SHP77 (cell line): ENCODE measurements at places on chromosomes 5 and 9.
A peak's percentile ranks its signal among the peaks of the same experiment; 100 is the strongest.

GRCh38 chr5:154520861-154521453 lies 42.9 kb upstream of the HAND1 start:
- DNase-seq: no peak

DNA sequence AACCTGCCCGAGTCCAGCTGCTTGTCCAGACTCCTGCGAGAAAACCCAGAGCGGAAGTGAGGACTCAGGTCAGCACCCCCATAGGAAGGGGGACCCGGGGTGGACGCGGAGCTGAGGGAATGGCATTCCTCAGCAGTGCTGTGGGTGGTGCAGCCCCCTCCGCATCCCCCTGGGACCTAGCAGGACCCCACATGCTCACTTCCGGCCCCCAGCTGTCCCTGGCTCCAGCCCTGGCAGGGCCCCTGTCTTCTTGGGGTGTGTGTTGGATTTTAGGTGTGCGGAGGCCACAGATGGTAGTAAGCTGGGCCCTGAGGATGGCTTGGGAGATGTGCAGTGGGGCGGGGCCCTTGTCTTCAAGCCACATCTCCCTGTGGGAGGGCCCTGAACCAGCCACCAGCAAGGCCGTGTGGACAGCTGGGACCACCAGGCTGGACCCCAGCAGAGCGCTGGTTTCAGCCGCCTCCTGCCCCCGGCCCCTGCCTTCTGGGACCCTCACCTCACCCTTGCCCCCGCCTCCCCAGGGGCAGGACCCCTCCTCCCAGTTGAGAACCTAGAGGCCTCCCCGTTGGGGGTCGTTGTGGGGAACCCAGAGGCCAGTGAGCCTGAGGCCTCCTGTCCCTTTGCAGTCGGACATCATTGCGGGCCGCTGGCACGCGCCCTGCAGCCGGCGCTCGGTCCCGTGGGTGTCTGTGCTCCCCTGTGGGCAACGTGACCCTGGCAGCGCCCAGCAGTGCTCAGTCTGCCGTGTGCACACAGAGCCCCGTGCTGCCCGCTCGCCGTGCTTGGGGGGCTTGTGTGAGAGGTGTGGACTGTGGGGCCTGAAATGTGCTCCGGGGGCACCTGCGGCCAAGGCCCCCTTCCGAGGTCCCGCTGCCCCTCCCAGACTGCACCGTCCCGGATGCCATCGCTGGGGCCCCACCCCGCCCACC lies 10.8 kb upstream of the SLC9A3 start:
- DNase-seq: no peak

- DNase-seq: no peak
Observed at GRCh38 chr9:131500377-131500776, 2.3 kb upstream of the POMT1 start.

- DNase-seq: no peak
Observed at GRCh38 chr9:26341545-26341944, 551.1 kb downstream of the CAAP1 start.

DNA sequence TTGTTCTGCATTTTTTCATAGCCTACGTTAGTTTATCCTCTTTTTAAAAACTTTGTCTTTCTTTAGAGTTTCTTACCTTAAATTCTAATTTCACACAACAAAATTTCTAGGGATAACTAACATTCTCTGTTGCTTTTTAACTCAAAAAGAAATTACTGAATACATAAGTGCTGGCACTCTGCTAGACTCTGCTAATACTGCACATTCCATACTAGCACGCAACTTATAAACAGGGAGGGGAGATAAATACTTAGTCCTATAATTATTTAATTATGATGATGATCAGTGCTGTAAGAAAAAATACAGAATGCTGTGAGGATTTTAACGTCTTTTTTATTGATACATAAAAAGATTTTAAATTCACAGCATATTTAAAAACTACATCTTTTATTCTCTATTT lies 25.1 kb downstream of the RNF145 start:
- no peak for DNase-seq

DNA sequence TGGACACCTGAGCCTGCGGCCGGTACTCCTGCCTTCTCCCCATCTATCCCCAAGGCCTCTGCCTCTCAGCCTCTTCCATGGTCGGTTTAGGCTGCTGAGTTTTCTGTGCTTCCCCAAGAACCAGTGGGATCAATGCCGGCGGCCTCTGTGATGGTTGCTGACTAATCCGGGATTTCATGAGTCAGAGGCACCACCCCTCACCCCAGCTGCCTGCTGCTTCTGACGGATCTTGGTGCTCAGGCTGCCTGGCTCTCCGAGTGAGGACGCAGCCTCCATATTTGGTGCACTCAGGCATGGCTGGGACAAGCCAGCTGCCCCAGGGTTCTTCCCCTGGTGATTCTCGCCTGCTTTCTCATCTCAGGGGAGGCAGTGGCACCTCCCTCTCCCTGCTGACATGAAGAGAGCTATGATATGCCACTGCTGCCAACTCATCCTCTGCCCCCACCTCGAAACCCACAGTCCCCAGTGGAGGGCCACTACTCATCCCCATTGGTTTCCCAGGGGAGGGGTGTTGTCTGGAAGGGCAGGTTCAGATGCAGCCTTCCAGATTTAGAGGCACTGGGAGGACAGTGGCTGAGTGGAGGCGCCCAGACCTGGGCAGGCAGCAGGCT lies 3.3 kb upstream of the MAN1B1 start:
- peak; percentile 3 for DNase-seq

- peak; percentile 65 for DNase-seq
Observed at GRCh38 chr5:36177715-36178523, 26.0 kb downstream of the SKP2 start.

DNA sequence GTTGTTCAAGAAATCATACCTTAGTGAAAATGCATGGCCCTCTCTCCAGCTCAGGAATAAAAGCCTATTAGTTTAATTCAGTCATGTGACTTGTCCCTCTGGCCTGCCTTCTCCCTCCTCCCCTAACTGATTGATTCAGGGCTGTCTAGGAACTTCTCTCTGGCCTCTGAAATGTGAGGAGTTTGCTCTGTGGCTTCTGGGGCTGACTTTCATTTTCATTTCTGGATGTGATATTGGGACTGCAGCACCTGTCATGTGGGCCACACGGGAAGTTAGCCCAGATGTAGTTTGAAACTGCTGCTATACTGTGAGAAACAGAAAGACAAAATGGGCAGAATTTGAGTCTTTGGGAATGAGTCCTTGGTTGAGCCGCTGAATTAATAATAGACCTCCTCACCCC lies 44.8 kb downstream of the PARP8 start:
- no peak for DNase-seq

GRCh38 chr5:67066815-67067214 lies 129.8 kb downstream of the CD180 start:
- no peak for DNase-seq

- DNase-seq: no peak
Observed at GRCh38 chr5:148381906-148382305, 1.9 kb upstream of the FBXO38 start.

DNA sequence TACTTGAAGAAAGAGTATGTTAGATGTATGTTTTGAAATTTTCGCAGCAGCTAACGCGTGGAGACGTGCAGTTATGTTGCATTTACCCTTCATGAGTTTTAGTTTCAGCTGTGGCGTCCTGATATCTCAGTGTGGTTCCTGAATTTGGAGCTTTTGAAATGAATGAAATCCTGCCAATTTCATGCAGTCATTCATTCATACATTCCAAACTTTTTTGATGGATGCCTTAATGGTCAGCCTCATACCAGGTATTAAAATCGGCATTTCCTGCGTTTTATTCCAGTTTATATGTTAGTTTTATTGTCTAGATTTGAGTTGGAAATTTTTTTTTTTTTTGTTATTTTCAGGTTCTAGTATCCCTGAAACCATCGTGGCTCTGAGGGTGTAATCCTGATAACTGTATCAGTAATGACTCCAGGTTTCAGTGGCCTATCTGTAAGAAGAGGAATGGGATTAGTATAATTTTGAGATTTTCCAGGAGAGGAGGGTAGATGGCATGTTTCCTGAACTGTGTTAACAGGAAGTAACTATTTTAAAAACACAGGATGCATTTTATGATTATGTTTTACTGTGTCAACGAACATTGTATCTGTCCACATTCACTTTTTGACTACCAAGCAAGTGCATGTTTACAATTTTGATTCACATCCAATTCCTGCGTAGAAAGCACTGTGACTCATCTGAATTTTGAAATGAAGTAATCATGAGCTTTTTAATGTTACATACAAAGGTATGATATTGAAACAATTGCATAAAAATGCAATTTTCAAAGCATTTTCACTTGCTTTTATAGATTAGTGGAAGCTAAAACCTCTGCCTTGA lies 1.0 kb downstream of the FOCAD start:
- DNase-seq: no peak
